ENCODE measurements at places on chromosomes 1 and 21. TPM values are rescaled to one million over a fixed set of nuclear protein-coding genes. Genes with fewer than 3 reads are reported as not detected.

Gene PADI1
- not detected for total RNA-seq

Gene SLAMF9
- not detected for total RNA-seq

Gene DNAJC16
- total RNA-seq = 18.4 TPM

DNA sequence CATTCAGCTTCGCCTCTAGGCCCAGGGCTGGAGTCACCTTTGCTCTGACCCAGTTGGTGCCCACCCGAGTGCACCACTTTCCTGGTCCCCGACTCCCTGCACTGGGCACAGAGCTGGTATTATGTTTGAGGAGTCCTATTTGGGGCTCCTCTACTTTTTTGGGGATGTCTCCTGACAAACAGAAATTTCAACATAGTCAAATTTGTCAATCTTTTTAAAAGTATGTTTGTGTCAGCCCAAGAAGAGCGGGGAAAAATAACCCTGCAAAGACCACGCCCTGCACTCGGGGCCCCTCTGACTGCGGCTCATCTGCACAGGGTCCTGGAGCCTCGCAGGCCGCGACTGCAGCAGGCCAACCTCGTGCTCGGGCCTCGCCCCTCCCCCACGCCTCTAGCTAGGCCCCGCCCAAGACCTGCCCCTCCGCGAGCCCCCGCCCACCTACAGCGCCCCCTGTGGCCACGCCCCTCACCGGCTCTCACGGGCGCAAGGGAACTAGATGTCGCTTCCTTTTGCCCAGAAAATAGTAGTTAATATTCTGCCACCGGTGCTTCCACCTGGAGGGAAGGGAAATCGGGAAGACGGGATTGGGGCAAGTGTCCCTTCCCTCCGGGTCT lies 11.4 kb downstream of the FAM229A start:
- peak; percentile 81 for DNase-seq
- H3K4me3 ChIP-seq = peak overlapping the region; percentile 73
- no peaks in the 10 kb centered on the region for H3K4me1 ChIP-seq
- H3K36me3 ChIP-seq = no peaks in the 10 kb centered on the region

DNA sequence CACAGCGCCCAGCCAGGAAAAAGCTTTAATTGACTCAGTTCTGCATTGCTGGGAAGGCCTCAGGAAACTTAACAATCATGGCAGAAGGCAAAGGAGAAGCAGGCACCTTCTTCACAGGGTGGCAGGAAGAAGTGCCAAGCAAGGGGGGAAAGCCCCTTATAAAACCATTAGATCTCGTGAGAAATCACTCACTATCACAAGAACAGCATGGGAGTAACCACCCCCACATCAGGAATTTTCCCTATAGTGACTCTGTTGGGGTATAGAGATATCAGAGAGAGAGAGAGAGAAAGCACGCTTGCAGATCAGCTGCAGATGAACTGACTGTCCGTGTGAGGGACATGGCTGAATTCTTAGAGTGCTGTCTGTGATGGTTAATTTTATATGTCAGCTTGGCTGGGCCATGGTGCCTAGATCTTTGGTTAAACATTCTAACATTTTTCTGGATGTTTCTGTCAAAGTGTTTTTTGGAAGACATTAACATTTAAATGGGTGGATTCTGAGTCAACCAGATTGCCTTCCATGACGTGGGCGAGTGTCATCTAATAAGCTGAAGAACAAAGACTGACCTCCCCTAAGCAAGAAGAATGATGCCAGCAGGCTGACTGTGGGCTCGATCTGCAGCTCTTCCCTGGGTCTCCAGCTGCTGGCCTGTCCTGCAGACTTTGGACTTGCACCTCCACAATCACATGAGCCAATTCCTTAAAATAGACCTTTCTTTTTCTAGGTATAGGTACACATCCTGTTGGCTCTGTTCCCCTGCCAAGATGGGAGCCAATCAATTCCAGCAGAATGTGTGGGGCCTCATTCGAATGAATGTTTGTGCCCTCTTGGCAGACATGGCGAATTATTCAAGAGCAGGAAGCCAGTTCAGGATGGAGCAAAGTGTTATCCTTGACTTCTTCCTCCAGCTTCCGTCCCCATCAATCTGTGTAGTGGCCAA lies 21.4 kb upstream of the CPT2 start:
- no peak for DNase-seq
- H3K36me3 ChIP-seq = no peaks in the 10 kb centered on the region
- H3K27ac ChIP-seq = no peak overlapping the region

DNA sequence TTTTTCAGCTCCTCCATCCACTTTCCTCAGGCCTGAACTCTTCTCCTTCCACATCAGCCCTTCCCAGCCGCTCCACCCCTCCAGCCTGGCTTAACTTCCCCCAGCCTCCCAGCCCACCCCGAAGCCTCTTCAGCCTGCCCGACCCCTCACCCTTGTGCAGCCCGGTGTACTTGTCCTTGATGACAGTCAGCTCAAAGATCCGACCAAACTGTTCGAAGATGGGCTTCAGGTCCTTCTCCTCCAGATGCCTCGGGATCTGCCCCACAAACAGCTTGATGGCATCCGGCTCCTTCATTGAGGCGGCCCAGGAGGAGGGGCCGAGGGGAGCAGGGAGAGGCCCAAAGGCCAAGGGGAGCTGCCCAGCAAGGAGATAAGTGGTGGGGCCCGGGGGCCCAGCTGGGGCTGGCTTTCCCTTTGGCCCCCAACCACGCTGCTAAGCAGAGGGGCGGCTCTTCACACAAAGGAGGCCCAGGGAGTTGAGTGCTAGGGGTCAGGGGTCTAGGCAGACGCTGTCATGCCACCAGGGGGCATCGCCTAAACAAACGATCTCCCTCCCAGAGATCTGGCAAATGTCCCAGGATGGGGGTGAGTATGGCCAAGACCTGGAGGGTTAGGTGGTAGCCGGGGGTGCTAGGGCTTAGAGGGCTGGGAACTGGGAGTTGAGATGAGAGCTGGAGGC lies 738 bp downstream of the CELF3 start:
- H3K4me3 ChIP-seq = no peak overlapping the region
- DNase-seq = no peak
- no peaks in the 10 kb centered on the region for H3K36me3 ChIP-seq
- peaks cover 15% of the 10 kb centered on the region for H3K27me3 ChIP-seq
- H3K27ac ChIP-seq = no peak overlapping the region

All from heart left ventricle (tissue), 16 donors.